ENCODE measurements at places on chromosomes 7 and 10. TPM values are rescaled to one million over a fixed set of nuclear protein-coding genes. Genes with fewer than 3 reads are reported as not detected.

DNA sequence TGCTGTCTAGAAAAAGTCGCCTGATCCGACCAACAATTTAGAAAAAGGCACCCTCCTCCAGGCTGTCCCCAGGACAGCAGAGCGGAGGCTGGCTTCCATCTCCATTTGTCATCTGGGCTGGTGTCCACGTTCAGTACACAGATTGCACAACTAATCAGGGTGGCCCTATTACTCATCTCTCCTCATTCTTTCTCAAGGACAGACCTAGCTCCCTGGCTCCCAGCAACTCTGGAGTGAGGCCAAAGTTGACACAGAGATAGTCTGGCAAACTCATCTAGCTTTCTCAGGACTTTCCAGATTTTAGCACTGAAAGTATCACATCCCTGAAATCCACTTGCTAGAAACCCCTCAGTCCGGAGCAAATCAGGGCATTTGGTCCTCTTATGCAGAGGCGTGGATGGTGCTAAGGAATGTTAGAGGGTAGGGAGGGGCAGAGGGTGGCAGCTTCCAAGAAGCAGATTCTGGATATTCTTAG, 75.1 kb downstream of the DNAH11 start:
- no peak for DNase-seq
- no peaks in the 10 kb centered on the region for H3K36me3 ChIP-seq
- H3K4me3 ChIP-seq: no peak overlapping the region

- H3K4me3 ChIP-seq: no peak overlapping the region
- H3K27ac ChIP-seq: no peak overlapping the region
- H3K36me3 ChIP-seq: no peaks in the 10 kb centered on the region
- peak; percentile 61 for DNase-seq
- H3K4me1 ChIP-seq: no peaks in the 10 kb centered on the region
Measured at GRCh38 chr7:40232242-40232893, 97.6 kb downstream of the SUGCT start.

- DNase-seq: no peak
- no peaks in the 10 kb centered on the region for H3K27me3 ChIP-seq
- H3K4me1 ChIP-seq: peaks cover 15% of the 10 kb centered on the region
- H3K4me3 ChIP-seq: peak overlapping the region; percentile 20
Measured at GRCh38 chr10:21797533-21797932, 206.0 kb downstream of the DNAJC1 start.

- peak; percentile 77 for DNase-seq
- peak overlapping the region; percentile 66 for H3K4me3 ChIP-seq
- H3K27ac ChIP-seq: peak overlapping the region; percentile 90
- no peaks in the 10 kb centered on the region for H3K27me3 ChIP-seq
- H3K36me3 ChIP-seq: no peaks in the 10 kb centered on the region
Measured at GRCh38 chr10:132443983-132444876, 47.2 kb downstream of the PWWP2B start.

GRCh38 chr7:104926601-104927041, 87.4 kb upstream of the KMT2E start:
- no peak overlapping the region for H3K4me3 ChIP-seq
- no peaks in the 10 kb centered on the region for H3K27me3 ChIP-seq
- H3K36me3 ChIP-seq: no peaks in the 10 kb centered on the region
- peaks cover 10% of the 10 kb centered on the region for H3K4me1 ChIP-seq
- H3K27ac ChIP-seq: no peak overlapping the region

DNA sequence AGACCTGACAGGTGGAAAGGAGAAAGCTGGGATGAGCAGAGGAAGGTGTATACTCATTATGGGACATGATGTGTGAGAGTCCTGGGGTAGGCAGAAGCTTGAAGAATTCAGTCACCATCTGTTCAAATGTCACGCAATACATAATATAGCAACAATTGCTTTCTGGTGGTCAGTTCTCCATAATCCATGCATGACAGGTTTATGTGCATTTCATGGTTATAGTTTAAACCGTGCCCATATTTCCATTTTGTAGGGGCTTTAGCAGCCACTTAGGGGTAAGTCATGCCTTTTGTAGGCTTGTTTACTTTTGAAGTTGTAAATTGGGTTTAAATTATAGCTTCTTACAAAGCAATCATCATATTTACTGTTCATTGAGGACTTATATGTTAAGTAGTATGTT, 158.8 kb downstream of the NXPH1 start:
- H3K27ac ChIP-seq: no peak overlapping the region
- DNase-seq: no peak
- no peak overlapping the region for H3K4me3 ChIP-seq
- H3K4me1 ChIP-seq: no peaks in the 10 kb centered on the region
- no peaks in the 10 kb centered on the region for H3K27me3 ChIP-seq

- H3K4me1 ChIP-seq: no peaks in the 10 kb centered on the region
- H3K27ac ChIP-seq: no peak overlapping the region
- DNase-seq: no peak
- no peaks in the 10 kb centered on the region for H3K36me3 ChIP-seq
- H3K4me3 ChIP-seq: no peak overlapping the region
Measured at GRCh38 chr7:93817004-93817403, 73.5 kb downstream of the TFPI2 start.

GRCh38 chr7:30411173-30411572, 67.4 kb downstream of the NOD1 start:
- peak; percentile 31 for DNase-seq
- no peaks in the 10 kb centered on the region for H3K4me1 ChIP-seq
- H3K4me3 ChIP-seq: no peak overlapping the region

- peaks cover 8% of the 10 kb centered on the region for H3K4me1 ChIP-seq
- DNase-seq: no peak
- peak overlapping the region; percentile 45 for H3K4me3 ChIP-seq
- H3K36me3 ChIP-seq: peaks cover 6% of the 10 kb centered on the region
- H3K27me3 ChIP-seq: peaks cover 62% of the 10 kb centered on the region
- peak overlapping the region; percentile 75 for H3K27ac ChIP-seq
Measured at GRCh38 chr10:129971381-129972144, 7.5 kb upstream of the EBF3 start.

DNA sequence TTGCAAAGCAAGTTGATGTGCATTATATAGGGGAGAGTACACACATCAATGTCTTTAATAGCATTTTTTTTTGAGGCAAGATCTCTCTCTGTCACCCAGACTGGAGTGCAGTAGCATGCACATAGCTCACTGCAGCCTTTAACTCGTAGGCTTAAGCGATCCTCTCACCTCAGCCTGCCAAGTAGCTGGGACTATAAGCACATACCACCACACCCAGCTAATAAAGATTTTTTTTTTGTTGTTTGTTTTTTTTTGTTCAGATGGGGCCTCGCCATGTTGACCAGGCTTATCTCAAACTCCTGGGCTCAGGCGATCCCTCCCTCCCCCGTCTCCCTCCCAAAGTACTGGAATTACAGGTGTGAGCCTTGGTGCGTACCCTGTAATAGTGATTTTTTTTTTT, 1.5 kb downstream of the UMAD1 start:
- peaks cover 31% of the 10 kb centered on the region for H3K4me1 ChIP-seq
- peak overlapping the region; percentile 97 for H3K27ac ChIP-seq
- H3K4me3 ChIP-seq: peak overlapping the region; percentile 97

DNA sequence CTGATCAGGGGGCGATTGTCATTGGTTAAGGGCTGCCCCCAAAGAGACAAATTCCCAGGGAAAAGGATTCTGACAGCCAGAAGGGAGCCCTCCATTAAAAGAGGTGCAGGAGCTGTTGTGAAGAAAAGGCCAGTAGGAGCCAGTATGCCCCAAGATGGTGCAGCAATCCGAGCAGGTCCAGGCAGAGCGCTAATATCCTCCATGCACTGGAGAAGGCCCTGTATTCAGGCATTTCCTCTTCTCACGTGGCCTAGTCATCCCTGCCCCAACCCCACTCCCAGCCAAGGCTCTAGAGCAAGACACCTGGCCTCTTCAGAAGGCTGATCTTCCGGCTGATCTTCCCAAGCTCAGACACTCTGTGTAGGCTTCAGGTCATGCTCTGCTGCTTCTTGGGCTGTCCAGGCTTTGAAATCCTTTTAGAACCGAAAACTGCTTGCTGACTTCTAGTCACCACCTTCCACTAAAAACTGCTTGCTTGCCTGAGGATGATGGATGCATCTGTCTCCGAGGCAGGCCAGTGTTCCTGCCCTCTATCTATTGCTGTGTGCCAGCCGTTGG, 77.4 kb downstream of the CYP26A1 start:
- no peaks in the 10 kb centered on the region for H3K36me3 ChIP-seq
- H3K4me3 ChIP-seq: no peak overlapping the region
- DNase-seq: no peak
- peaks cover 8% of the 10 kb centered on the region for H3K4me1 ChIP-seq
- H3K27ac ChIP-seq: no peak overlapping the region

DNA sequence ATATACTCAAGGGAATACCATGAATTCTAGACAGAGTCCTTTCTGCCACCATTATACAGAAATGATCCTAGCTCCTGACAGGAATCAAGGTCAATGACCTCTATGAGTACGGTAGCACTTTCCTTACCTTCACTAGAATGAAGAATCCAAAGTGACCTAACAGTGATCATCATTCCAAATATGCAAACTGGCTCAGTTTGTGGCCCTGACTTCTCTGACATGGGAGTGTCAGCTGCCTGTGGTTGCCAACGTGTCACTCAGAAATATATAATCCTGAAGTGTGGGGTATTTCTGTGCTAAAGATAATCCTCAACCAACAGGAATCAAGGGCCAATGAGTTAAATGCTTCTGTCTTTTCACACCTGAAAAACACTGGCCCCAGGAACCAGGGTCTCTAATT, 45.7 kb downstream of the COPG2 start:
- no peak overlapping the region for H3K4me3 ChIP-seq
- no peaks in the 10 kb centered on the region for H3K27me3 ChIP-seq

GRCh38 chr10:80751940-80752339, 214.2 kb downstream of the SH2D4B start:
- H3K4me3 ChIP-seq: no peak overlapping the region
- no peak overlapping the region for H3K27ac ChIP-seq
- H3K4me1 ChIP-seq: no peaks in the 10 kb centered on the region
- DNase-seq: no peak

DNA sequence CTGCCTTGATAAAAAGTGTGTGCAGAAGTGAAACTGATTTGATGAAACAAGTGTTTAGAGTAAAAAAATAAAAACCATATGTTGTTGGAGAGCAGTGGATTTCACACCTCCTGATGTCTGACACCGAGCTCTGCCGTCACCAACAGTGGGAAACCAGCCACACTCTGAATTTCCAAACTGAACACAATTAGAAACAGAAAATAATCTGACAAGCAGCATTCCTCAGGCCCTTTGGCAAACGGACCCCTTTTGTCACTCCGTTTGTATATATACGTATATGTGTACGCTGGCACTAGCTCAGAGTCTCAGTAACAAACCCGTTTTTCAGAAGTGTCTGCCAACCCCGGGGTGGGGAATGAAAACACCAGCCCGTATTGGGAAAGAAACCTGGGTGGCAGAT, 32.4 kb downstream of the TACC2 start:
- no peaks in the 10 kb centered on the region for H3K4me1 ChIP-seq
- no peak overlapping the region for H3K4me3 ChIP-seq
- H3K27me3 ChIP-seq: peaks cover 11% of the 10 kb centered on the region
- H3K36me3 ChIP-seq: no peaks in the 10 kb centered on the region
- H3K27ac ChIP-seq: no peak overlapping the region

- no peak overlapping the region for H3K27ac ChIP-seq
- no peak for DNase-seq
- H3K36me3 ChIP-seq: no peaks in the 10 kb centered on the region
- H3K27me3 ChIP-seq: peaks cover 2% of the 10 kb centered on the region
- no peak overlapping the region for H3K4me3 ChIP-seq
Measured at GRCh38 chr7:73954181-73954580, 73.8 kb upstream of the ELN start.

- no peak overlapping the region for H3K4me3 ChIP-seq
- no peak overlapping the region for H3K27ac ChIP-seq
- H3K36me3 ChIP-seq: no peaks in the 10 kb centered on the region
- peaks cover 2% of the 10 kb centered on the region for H3K27me3 ChIP-seq
- no peaks in the 10 kb centered on the region for H3K4me1 ChIP-seq
- no peak for DNase-seq
Measured at GRCh38 chr7:112009081-112009480, 197.1 kb downstream of the DOCK4 start.

- DNase-seq: no peak
- peaks cover 30% of the 10 kb centered on the region for H3K36me3 ChIP-seq
- H3K4me1 ChIP-seq: peaks cover 7% of the 10 kb centered on the region
- H3K4me3 ChIP-seq: no peak overlapping the region
- no peak overlapping the region for H3K27ac ChIP-seq
Measured at GRCh38 chr7:127949769-127950222, 81.4 kb downstream of the LRRC4 start.

GRCh38 chr10:66844176-66844942, 81.5 kb upstream of the LRRTM3 start:
- no peak overlapping the region for H3K27ac ChIP-seq
- H3K4me3 ChIP-seq: no peak overlapping the region
- H3K27me3 ChIP-seq: no peaks in the 10 kb centered on the region
- H3K4me1 ChIP-seq: no peaks in the 10 kb centered on the region
- H3K36me3 ChIP-seq: no peaks in the 10 kb centered on the region
- no peak for DNase-seq

GRCh38 chr7:24786306-24786705, 29.0 kb upstream of the GSDME start:
- peaks cover 13% of the 10 kb centered on the region for H3K4me1 ChIP-seq
- no peak for DNase-seq
- no peak overlapping the region for H3K27ac ChIP-seq
- H3K27me3 ChIP-seq: no peaks in the 10 kb centered on the region
- H3K36me3 ChIP-seq: peaks cover 34% of the 10 kb centered on the region

DNA sequence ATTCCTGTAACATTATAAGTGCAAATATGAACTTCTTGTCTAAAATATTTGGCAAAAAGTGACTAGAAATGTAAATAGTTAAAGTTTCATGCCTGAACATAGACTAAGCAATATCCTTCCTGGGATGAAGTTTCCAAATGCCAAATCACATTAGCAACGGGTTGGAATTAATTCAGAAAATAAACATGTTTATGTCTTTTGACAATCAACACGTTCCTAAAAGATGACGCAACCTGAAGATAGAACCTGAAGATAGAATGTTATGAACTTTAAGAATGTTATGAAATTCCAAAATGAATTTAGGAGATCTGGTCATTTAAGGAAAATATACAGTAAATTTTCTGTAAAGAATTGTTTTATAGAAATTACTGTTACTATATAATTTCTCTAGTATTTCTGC, 9.2 kb downstream of the LAMB4 start:
- no peak for DNase-seq
- H3K36me3 ChIP-seq: no peaks in the 10 kb centered on the region
- no peak overlapping the region for H3K27ac ChIP-seq
- H3K27me3 ChIP-seq: peaks cover 8% of the 10 kb centered on the region
- peaks cover 4% of the 10 kb centered on the region for H3K4me1 ChIP-seq
- no peak overlapping the region for H3K4me3 ChIP-seq

Gene PRTFDC1
- 0.50 TPM for total RNA-seq

Gene PRLHR
- total RNA-seq: not detected

Gene RAB18
- total RNA-seq: 58.3 TPM

Gene SAMD9L
- total RNA-seq: 15.8 TPM

Gene STK32C
- 15.2 TPM for total RNA-seq

Gene SPDYE11
- total RNA-seq: not detected

Gene IDI2
- not detected for total RNA-seq

Gene WIPF3
- not detected for total RNA-seq

Gene DIP2C
- 1.9 TPM for total RNA-seq

Gene TMEM140
- 2.2 TPM for total RNA-seq

Gene TBX20
- total RNA-seq: 0.24 TPM

Gene TRIL
- total RNA-seq: 0.12 TPM

Gene OR2A7
- 2.1 TPM for total RNA-seq

Gene ELFN1
- not detected for total RNA-seq

All from activated CD4-positive, alpha-beta T cell treated with anti-CD3 and anti-CD28 coated beads, Interleukin-2, amount 10 ng/mL, durations not matched to agents 24 days and 14 days (primary cell).